Large intestine (tissue), 12 donors: ENCODE measurements at places on chromosomes 11 and 22. TPM values are rescaled to one million over a fixed set of nuclear protein-coding genes. Genes with fewer than 3 reads are reported as not detected.

MYO7A gene
- polyA plus RNA-seq: 68.4 TPM

LYVE1 gene
- 49.3 TPM for polyA plus RNA-seq

SULT4A1 gene
- polyA plus RNA-seq: 5.0 TPM

IFITM1 gene
- 137 TPM for polyA plus RNA-seq

CDC42EP1 gene
- polyA plus RNA-seq: 50.3 TPM

P2RX6 gene
- 1.4 TPM for polyA plus RNA-seq

MRGPRX4 gene
- not detected for polyA plus RNA-seq

DNA sequence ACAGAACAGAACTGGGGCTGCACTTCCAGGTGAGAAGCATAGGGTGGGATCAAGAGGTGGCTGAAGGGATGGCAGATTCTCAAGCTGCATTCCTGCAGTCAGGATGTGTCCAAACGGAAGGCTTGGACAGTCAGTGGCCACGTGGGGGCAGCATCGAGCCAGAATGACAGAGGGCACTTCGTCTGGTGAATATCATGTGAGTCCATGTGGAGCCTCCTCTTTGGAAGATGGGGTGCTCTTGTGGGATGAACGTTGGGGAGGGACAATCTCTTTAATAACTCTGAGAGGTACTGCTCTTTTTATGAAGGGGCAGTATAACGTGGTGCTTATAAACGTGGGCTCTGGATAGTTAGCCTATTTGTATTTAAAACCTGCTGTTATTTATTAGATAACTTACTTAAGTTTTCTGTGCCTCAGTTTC lies 154.9 kb upstream of the NAV2 start:
- DNase-seq: peak; percentile 67
- H3K27me3 ChIP-seq: peaks cover 2% of the 10 kb centered on the region
- H3K4me3 ChIP-seq: no peak overlapping the region

- no peaks in the 10 kb centered on the region for H3K27me3 ChIP-seq
- DNase-seq: no peak
- H3K4me3 ChIP-seq: no peak overlapping the region
- H3K4me1 ChIP-seq: no peaks in the 10 kb centered on the region
- peaks cover 2% of the 10 kb centered on the region for H3K36me3 ChIP-seq
Measured at GRCh38 chr11:8784954-8785353, 102.4 kb downstream of the RPL27A start.

GRCh38 chr22:35783943-35784614 lies 66.4 kb downstream of the APOL5 start:
- peaks cover 23% of the 10 kb centered on the region for H3K36me3 ChIP-seq
- DNase-seq: no peak
- H3K4me1 ChIP-seq: no peaks in the 10 kb centered on the region
- no peak overlapping the region for H3K4me3 ChIP-seq
- no peaks in the 10 kb centered on the region for H3K27me3 ChIP-seq

DNA sequence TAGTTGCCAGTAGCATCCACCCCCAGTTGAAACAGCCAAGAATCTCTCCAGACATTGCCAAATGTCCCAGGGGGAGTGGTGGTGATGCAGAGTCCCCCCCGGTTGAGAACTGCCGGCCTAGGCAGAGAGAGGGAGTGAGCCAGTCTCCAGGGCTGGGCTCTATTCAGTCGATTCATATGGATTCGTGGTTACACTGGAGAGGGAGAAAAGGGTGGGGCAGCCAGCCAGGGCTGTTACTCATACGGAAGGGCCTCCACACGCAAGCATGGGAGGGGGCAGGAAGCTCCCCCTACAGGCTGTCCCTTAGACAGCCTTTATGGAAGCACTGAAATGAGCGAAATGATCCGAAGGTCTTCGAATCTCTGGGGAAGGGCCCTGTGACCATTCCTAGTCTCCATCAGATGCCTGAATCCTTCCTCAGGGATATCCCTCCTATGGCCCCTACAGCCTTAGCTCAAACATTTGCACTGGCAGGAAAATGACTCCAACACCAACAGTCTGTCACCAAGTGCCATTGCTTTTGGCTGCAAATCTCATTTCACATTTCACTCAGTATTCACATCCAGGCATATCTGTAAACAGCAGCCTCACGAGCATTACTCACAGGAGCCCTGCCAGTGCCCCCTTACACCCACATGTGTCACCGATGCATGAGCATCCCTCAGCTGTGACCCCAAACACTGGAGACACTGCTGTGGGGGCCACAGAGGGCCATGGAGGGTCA lies 18.4 kb upstream of the TLCD5 start:
- H3K36me3 ChIP-seq: no peaks in the 10 kb centered on the region
- peak; percentile 27 for DNase-seq
- H3K4me1 ChIP-seq: peaks cover 17% of the 10 kb centered on the region
- H3K27me3 ChIP-seq: no peaks in the 10 kb centered on the region

GRCh38 chr11:109971184-109971523 lies 122.0 kb upstream of the ZC3H12C start:
- no peaks in the 10 kb centered on the region for H3K27me3 ChIP-seq
- H3K27ac ChIP-seq: no peak overlapping the region
- DNase-seq: no peak

DNA sequence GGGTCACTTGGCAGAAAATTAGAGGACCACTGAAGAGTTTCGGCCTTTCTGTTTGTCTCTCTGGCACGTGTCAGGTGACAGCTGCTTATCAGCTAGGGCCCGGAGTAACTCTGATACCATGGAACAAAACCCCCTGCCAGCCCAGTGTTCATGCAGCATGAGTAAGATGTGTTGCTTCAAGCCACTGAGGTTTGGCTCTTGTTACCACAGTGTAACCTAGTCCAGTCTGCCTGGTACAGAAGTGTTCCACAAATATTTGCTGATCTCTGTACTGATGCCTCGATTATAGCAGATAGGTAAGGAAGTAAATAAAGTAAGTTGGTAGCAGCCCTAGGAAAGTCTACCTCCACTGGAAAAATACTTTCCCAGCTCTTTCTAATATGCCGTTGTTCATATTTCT lies 20.5 kb upstream of the ETS1 start:
- H3K4me3 ChIP-seq: no peak overlapping the region
- H3K27me3 ChIP-seq: peaks cover 28% of the 10 kb centered on the region
- no peaks in the 10 kb centered on the region for H3K36me3 ChIP-seq
- no peak for DNase-seq
- no peak overlapping the region for H3K27ac ChIP-seq

DNA sequence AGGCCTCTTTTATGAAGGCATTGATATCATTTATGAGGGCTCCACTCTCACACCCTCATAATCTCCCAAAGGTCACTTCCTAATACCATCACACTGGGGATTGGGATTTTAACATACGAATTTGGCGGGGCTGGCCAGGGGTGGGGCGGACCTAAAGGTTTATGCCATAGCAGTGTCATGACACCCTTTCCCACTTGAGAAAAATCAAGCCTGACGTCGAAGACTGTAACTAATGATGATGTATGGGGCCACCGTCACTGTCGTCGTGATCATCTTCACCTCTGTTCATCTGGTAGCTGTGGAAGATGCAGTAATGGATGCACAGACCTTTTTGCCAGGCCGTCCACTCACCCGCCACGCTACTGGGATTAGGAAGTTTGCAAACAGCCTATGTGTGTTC lies 912.1 kb downstream of the TBC1D22A start:
- H3K27ac ChIP-seq: no peak overlapping the region
- no peaks in the 10 kb centered on the region for H3K27me3 ChIP-seq
- H3K36me3 ChIP-seq: no peaks in the 10 kb centered on the region
- DNase-seq: no peak
- no peak overlapping the region for H3K4me3 ChIP-seq

DNA sequence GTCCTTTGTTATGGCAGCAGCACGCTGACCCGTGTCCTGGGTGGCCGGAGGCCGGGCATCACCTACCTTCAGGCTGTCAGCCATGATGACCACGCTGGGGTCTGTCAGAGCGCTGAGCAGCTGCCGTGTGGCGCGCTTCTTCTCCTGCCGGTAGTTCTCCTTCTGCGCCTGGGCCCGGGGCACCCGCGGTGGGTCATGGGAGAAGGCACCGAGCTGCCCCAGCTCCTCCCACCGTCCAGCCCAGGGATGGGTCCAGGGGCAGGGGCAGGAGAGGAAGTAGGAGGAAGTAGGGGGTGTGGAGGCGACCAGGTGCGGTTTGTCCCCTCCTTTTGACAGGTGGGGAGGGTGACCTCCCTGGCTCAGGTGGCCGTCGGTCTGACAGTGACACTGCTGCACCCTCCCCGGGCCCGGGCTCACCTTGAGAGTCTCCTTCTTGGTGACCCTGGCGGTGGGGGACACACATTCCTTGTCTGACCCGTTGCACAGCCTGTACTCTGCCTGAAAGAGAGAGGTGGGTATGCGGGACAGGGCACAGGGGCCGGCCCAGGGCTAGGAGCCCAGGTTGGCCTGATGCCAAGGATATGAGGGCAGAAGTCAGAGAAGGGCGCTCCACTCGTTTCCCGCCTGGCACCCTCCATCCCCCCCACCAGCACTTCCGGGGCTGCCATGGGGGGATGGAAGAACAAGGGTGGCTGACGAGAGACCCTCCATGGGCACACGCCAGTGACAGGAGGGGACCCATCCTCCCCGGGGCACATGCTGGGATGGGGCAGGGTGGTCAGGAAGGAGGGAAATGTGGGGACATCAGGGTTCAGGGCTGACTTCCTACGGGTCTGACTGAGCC lies 43.0 kb downstream of the OSBPL5 start:
- H3K4me3 ChIP-seq: no peak overlapping the region
- no peak overlapping the region for H3K27ac ChIP-seq
- H3K4me1 ChIP-seq: no peaks in the 10 kb centered on the region
- H3K27me3 ChIP-seq: no peaks in the 10 kb centered on the region
- peaks cover 49% of the 10 kb centered on the region for H3K36me3 ChIP-seq
- DNase-seq: no peak

- H3K36me3 ChIP-seq: no peaks in the 10 kb centered on the region
- H3K4me1 ChIP-seq: no peaks in the 10 kb centered on the region
- H3K27me3 ChIP-seq: no peaks in the 10 kb centered on the region
- H3K4me3 ChIP-seq: no peak overlapping the region
- H3K27ac ChIP-seq: no peak overlapping the region
Measured at GRCh38 chr11:27910186-27910931, 197.6 kb downstream of the KIF18A start.

GRCh38 chr22:50067244-50067643 lies 9.1 kb upstream of the TTLL8 start:
- H3K4me1 ChIP-seq: no peaks in the 10 kb centered on the region
- H3K4me3 ChIP-seq: no peak overlapping the region
- H3K36me3 ChIP-seq: no peaks in the 10 kb centered on the region
- no peak for DNase-seq
- no peaks in the 10 kb centered on the region for H3K27me3 ChIP-seq
- H3K27ac ChIP-seq: no peak overlapping the region

DNA sequence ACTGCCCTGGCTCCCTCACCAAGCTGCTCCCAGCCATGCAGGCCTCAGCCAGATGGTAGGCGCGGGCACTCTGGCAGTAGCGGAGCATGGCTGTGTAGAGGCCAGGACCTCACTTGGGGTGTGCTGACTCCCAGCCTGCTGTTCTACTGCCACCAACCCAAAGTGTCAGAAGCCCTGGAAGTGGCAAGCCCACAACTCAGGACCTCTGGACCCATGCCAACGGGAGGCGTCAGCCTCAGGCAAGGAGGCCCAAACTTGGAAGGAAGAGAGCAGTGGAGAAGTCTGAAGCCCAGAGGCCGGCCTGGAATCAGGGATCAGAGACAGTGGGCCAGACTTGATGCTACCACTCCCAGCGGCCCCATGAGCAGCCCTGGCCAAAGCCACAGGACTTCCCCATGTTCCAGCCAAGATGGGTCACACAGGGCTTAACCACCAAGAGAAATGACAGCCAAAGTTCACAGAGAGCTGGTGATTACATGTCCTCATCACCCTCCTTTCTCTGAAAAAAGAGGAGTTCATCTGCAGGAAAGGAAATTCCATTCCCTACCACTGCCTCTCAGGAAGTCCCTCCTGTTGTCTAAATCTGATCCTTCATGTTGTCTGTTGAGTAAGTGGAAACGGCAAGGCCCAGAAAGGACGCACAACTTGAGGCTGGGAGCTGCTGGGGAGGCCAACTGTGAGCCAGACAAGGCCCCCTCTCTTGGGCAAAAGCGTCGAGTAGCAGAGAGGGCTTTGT lies 4.4 kb downstream of the ARRB1 start:
- peaks cover 86% of the 10 kb centered on the region for H3K4me1 ChIP-seq
- DNase-seq: no peak
- no peak overlapping the region for H3K4me3 ChIP-seq
- no peaks in the 10 kb centered on the region for H3K27me3 ChIP-seq
- peak overlapping the region; percentile 56 for H3K27ac ChIP-seq

DNA sequence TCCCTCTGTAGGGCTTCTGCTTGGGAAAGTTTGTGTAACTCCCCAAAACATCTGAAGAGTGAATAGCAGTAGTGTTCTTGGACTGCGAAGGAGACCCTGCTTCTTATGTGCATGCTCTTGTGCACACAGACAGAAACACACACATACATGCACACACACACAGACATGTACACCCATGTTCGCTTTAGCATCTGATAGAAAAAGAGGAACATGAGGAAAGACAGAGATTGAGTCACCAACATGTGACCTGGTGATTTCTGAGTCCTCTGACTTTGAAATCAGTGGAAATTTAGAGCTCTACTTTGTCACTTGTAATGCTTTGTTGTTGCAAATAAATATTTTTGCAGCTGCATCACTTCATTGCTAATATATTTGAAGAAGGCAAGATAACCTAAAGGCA lies 23.8 kb downstream of the CD44 start:
- no peaks in the 10 kb centered on the region for H3K4me1 ChIP-seq
- peaks cover 11% of the 10 kb centered on the region for H3K27me3 ChIP-seq
- H3K36me3 ChIP-seq: no peaks in the 10 kb centered on the region

- H3K4me3 ChIP-seq: no peak overlapping the region
- no peaks in the 10 kb centered on the region for H3K4me1 ChIP-seq
- no peak overlapping the region for H3K27ac ChIP-seq
- no peaks in the 10 kb centered on the region for H3K36me3 ChIP-seq
- H3K27me3 ChIP-seq: no peaks in the 10 kb centered on the region
Measured at GRCh38 chr11:27672836-27673464, 27.3 kb downstream of the BDNF start.

DNA sequence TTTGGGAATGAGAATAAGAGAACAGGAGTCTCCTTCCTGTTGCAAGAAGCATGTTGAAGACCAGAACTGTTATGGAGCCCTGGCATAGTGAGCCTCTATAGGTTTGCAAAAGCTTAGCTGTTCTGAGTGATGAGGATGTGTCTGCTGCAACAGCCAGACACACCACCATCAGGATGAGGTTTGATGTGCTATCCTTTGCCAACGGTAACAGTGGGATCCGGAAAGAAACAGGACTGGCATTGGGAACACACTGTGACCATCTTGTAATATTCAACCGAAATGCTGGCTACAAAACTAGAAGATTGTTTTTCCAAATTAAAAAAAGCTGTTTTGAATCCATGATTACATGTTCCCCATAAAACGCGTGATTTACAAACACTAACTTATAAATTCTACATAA lies 117.0 kb downstream of the ME3 start:
- DNase-seq: no peak
- H3K36me3 ChIP-seq: no peaks in the 10 kb centered on the region
- no peaks in the 10 kb centered on the region for H3K27me3 ChIP-seq
- H3K4me1 ChIP-seq: peaks cover 48% of the 10 kb centered on the region

GRCh38 chr22:49017482-49018329 lies 810.0 kb downstream of the BRD1 start:
- H3K27ac ChIP-seq: no peak overlapping the region
- H3K4me3 ChIP-seq: no peak overlapping the region
- no peak for DNase-seq
- H3K4me1 ChIP-seq: no peaks in the 10 kb centered on the region
- no peaks in the 10 kb centered on the region for H3K27me3 ChIP-seq
